ENCODE measurements at places on chromosomes 1 and 21.

DNA sequence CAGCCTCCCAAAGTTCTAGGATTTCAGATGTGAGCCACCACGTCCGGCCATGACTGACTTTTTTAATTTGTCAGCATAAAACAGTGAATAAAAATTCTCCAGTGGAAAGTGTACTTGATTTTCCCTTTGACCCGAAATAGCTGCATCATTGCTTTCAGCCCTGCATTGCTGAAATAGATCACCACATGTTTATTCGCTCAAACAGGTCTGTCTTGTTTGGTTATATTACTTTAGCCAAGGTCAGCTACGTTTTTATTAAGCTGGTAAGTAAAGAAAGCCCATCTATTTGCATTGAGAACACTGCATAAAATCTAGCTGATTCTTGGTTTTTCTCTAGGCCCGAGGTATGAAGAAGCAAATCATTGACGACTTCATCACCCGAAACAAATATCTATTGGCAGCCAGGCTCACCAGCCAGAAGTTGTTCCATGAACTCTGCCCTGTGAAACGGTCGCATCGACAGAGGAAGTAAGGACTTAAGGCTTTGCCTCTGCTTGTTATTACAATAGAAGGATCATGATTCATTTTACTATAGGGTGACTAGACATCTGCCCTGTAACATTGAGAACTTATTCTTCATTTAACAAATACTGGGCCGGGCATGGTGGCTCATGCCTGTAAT, 25.6 kb downstream of the AGMAT start:
- no peak for DNase-seq

GRCh38 chr1:116585886-116586285, 15.1 kb upstream of the CD58 start:
- no peak for DNase-seq

DNA sequence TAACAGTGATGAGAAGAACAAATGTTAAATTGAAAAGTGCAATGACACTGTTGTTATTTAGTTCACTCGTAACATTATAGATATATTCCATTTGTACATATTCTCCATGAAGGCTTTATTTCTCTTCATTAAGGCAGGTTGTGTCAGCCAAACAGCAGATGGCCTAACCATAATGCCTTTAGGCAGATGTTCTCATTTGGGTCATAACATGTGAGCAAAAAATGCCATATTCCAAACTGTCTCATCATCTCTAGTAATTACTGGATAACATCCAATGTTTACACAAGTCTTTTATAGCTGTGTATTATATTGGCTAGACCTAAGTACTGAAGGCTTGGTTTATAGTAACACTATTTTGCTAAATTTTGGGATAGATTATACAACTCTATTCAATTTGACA, 87.2 kb upstream of the CHODL start:
- DNase-seq = no peak

DNA sequence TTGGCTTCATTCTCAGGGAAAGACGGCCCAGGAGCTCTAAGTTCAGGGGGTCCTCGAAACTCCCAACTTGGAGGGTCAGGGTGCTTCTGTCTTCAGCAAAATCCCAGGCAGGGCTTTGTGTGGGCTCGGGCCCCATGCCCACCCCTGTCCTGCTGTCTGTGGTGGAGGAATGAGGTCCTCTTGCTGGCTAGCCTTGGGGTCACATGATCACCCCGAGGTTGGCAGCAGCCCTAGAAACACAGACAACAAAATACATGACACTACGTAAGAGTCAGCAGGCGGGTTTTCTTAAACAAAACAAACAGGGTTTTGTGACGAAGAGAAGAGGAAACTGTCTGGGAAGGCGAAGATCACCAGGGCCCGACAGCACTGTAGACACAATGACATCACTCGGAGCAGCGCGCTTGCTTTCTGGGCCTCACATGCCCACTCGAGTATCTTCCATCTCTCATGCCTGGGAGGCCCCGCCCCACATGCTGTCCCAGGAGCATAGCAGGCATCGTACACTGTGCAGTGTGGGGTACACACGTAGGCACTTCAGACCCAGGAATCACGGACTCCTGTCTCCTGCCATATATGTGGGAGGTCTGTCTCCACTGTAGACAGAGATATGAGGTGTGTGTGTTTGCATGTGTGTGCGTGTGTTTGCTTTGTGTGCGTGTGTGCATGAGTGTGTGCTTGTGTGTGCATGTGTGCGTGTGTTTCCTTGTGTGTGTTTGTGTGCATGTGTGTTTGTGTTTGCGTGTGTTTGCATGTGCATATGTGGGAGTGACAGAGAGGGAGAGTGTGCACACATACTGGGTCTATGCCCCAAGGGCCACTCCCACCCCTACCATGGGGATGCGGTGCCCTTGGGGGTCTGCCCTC, 94.7 kb downstream of the SIK1 start:
- DNase-seq = no peak

- DNase-seq = no peak
These were observed 33.2 kb upstream of the PKN2 start for GRCh38 chr1:88650676-88651418.

DNA sequence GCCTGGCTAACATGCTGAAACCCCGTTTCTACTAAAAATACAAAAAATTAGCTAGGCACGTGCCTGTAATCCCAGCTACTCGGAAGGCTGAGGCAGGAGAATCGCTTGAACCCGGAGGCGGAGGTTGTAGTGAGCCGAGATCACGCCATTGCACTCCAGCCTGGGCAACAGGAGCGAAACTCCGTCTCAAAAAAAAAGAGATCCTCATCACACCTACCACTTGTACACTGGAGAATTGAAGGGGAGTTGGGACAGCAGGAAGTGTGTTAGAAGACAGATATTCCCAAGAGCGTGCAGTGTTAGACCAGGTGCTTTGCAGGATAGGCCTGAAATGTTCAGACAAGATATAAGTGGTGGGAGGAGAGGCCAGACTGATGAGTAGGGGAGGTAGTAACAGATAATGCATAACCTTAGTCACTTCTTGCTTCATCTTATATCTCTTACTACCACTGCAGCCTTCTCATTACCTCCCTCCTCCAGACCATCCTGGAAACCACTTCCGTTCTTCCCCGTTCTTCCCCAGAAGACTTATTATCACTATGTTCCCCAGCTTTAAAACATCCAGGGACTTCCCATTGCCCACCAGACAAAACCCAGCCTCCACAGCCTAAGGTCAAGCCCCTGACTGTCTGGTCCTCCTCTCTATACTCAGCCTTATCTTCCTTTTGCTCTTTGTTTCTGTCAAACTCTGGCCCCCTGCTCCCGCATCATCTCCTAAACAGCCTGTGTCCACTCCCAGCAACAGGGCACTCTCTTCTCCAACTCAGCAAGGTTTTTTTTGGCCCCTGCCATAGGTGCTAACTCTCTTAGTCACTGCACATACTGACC, 21.3 kb downstream of the FAM20B start:
- DNase-seq = no peak

DNA sequence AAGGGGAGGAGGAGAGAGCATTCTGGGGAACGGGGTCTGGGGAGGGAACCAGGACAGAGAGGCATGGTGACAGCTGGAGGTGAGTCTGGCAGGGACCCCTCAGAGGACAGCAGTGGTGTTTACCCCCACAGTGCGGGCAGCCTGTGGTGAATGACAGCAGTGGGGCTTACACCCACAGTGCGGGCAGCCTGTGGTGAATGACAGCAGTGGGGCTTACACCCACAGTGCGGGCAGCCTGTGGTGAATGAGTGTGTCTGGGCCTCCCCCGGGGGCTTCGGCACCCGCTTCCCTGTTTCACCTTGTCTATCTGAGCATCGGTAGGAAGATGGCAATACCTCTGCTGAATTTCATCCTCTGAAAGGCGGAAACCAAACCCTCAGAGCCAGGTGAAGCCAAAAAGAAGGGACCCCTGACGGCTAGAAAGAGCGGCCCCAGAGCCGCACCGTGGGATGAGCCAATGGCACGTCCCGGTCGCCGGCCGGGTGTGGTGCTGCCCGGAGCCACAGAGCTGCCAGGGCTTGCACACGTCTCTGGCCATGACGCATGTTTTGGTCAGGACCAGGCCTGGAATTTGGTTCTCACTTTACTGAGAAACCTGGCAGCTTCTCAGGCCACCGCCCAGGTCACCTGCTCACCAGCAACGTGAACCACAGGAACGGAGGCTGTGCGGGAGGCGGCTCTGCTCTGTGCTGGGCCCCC, 54.1 kb downstream of the SIK1 start:
- DNase-seq = peak; percentile 88

- no peak for DNase-seq
These were observed 182.0 kb downstream of the PLPP3 start for GRCh38 chr1:56397409-56397808.

GRCh38 chr1:45200906-45201500, 5.4 kb downstream of the ZSWIM5 start:
- DNase-seq = no peak

DNA sequence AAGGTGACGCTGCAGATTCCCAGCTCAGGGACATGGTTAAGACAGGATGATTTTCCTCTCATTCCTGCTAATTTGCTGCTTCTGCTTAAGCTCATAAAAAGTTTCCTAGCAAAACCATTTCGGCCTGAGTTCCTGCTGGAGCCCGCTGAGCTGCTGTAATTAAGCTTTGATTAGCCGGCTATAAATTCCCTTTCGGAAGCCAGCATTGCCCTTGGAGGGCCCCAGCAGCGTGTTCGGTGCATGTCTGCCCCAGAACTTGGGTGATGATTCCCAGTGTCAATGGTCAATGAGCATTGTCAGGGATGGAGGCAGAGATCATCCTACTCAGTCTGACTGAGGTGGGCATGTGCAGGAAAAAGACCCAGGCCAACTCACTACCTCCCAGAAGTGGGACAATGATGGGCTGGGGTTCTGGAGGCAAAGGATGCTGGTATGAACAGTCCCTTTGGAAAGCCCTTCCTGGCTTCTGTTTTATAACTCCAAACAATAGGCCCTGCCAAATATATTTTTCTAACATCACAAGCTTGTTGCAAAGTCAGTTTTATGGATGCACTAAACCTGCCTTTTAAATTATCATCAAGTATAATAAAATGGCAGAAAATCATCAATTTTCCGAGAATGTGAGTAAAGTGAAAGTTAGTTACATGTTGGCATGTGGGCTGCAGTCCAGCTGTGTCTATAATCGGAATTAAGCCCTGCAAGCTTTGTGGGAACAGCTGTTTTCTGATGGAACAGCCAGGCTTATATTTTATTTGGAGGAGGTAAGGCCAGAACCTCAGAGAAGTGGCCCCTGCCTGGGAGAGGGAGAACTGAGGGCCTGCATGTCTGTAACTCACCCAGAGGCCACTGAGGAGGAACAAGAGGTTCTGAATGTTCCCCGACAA, 257.1 kb downstream of the GRIK3 start:
- DNase-seq = no peak

- DNase-seq = no peak
These were observed 74.7 kb upstream of the KCNK2 start for GRCh38 chr1:215007880-215008279.

- DNase-seq = no peak
These were observed 100.0 kb downstream of the POFUT2 start for GRCh38 chr21:45187646-45188045.

DNA sequence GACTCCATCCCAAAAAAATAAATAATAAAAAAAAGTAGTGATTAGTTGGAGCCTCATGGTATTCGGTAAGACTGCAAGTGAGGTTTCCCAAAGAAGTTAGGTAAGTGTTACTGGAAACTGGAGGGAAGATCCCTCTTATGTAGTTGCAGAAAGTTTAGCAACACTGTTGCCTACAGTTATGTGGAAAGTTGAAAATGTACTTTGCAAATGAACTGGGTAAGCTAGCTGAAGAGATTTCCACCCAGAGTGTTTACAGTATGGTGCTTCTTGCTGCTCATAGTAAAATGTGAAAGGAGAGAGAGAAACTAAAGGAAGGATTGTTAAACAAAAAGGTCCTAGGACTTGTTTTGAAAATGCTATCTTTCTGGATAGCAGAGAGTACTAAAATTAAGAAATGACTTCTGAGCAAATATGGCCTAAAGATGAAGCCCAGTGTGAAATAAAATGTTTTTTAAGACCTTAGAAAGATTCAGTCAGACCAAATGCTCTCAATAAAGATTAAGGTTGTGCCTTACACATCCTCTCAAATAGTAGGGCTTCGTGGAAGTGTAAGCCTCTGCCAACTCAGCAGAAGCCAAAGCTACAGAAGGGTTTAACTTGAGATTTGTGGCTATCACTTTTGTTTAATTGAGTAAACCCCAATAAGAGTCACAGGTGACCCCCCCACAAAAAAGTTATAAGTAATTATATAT, 31.5 kb downstream of the RPS6KC1 start:
- no peak for DNase-seq

- no peak for DNase-seq
These were observed 197.3 kb downstream of the MATN1 start for GRCh38 chr1:30525971-30526651.

- DNase-seq = peak; percentile 93
These were observed 2.9 kb upstream of the S100A2 start for GRCh38 chr1:153568367-153569099.

DNA sequence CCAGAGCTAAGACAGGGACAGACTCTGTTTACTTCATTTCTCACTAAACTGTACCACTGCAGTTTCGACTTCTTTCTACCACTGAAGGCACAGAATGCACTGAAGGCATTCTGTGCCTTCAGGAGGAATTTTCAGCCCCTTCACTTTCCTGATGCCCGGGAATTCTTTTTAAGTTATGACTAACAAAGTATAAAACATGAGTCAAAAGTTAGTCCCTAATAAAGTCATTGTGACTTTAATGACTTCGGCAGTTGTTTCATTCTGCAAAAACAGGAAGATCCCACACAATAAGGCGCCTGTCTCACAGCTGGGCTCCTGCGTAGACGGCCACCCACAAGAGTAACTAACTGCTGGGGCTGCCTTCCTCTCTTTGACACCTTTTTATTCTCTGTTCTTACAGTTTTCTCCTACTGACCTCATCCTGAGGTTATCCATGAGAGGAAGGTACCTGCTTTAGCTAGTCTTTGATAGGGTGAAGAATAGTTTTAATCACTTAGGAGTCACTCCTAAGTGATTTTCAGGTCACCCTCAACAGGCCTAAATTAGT, 183.9 kb upstream of the SGIP1 start:
- no peak for DNase-seq

GRCh38 chr1:46334030-46334384, 6.6 kb upstream of the NSUN4 start:
- DNase-seq = no peak

DNA sequence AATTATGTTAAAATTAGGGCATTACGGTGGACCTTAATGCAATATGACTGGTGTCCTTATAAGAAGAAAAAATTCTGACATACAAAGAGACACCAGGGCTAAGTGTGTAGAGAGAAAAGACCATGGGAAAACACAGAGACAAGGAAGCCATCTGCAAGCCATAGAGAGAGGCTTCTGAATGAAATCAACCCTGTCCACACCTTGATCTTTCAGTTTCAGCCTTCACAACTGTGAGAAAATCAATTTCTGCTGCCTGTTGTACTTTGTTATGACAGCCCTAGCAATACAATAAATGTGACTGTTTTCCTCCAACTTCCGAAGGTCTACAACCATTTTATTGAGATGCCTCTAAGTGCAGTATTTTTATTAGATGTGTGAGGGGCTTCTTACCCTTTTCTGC, 1407.2 kb downstream of the MRPL39 start:
- no peak for DNase-seq

DNA sequence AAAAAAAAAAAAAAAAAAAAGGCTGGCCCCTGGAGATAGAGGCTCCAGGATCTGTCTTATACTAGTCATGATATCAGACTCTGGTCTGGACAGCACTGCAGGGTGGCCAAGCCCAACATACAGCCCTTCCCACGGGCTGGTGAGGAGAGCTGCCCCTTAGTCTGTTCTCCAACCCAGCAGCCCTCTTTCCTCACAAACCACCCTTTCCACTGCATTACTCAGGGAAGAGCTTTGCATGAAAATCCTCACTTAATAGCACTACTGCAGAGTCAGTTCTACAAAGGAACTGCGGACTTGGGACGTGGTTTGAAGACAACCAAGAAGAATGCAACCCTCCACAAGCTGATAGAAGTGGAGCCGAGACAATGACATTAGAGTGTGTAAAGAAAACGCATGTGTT, 5.7 kb downstream of the BCAR3 start:
- DNase-seq = no peak

- no peak for DNase-seq
These were observed 5.0 kb downstream of the CHODL start for GRCh38 chr21:18249672-18250071.
